ENCODE measurements at places on chromosomes 7 and 10.

DNA sequence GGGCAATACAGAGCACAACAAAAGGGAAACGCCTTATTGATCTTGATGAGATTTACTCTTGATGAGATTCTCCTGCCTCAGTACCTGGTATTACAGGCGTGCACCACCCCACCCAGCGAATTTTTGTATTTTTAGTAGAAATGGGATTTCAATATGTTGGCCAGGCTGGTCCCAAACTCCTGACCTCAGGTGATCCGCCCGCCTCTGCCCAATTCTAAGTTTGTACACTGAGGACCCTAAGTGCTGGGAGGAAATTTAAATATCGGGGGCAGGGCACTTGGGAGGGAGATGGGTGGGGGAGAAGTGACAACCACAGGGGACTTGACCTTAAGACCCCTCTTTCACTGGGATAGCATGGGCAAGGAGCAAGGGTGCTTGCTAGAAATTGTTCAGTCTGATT lies 14.1 kb downstream of the HNRNPF start:
- DNase-seq = no peak

GRCh38 chr7:47351233-47352154 lies 230.4 kb downstream of the TNS3 start:
- no peak for DNase-seq

GRCh38 chr10:60731134-60731885 lies 47.0 kb upstream of the CDK1 start:
- no peak for DNase-seq

- peak; percentile 71 for DNase-seq
Measured at GRCh38 chr10:119542988-119543813, 682 bp upstream of the RGS10 start.

DNA sequence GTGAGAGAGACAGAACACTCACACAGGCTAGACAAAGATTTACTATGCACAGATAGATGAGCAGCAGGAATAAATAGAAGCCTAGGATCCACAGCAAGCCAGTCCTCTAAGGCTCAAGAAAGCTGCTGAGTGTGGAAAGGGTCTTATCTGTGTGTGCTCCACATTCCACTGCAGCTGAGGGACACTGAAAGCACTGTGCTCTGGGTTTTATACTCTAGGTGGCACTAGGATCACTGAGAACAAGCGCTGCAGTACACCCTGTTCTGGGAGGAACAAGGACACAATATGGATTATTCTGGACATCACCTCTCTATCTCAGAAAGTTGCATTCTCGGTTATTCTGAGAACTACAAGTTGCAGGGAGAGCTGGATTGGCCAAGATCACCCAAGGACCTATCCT lies 4.9 kb upstream of the KLHL7 start:
- no peak for DNase-seq

- no peak for DNase-seq
Measured at GRCh38 chr10:11177926-11178471, 160.3 kb downstream of the CELF2 start.

DNA sequence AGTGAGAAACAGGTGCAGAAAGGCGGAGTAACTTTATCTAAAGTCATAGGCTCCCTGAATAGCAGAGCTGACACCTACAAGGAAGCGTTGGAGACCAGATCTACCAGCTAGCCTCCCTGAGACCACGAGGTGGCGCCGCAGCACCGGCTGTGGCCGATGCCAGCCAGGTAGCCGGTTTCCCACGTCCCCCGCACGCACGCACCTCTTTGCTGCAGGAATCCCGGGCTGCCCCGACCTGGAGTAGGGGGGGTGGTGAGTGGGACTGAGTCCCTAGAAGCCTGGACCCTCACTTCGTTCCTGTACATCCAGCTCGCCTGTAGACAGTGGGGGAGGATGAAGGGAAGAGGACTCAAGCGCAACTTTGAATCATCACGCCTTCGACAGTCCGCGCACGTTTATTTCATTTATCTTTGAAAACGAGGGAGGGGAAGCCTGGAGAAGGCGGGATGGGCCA lies 3.7 kb downstream of the ELOVL3 start:
- DNase-seq = peak; percentile 89

- DNase-seq = no peak
Measured at GRCh38 chr7:100686822-100687211, 7.2 kb downstream of the GIGYF1 start.
